ENCODE measurements at places on chromosomes 12 and 14.

- no peak for DNase-seq
Measured at GRCh38 chr14:31457665-31458659, 656 bp upstream of the DTD2 start.

- no peak for DNase-seq
Measured at GRCh38 chr14:92954933-92955332, 32.0 kb downstream of the CHGA start.

DNA sequence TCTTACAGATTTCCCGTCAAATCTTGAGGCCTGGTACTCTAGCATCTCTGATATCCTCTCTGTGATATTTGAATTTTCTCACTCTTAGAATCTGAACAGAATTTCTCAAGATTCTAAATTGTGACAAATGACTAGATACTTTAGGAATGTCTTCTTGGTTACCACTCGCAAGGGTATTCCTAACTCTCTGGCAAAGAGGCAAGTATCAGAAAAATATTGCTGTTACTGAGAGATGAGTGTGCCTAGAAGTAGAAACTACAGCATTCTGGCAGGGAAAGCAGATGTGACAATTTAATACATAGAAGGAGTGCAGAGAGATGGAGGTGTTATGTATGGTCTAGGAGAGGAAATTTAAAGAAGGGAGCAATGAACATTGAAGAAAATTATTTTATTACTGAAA is 467.8 kb downstream of the LRIG3 start:
- no peak for DNase-seq

DNA sequence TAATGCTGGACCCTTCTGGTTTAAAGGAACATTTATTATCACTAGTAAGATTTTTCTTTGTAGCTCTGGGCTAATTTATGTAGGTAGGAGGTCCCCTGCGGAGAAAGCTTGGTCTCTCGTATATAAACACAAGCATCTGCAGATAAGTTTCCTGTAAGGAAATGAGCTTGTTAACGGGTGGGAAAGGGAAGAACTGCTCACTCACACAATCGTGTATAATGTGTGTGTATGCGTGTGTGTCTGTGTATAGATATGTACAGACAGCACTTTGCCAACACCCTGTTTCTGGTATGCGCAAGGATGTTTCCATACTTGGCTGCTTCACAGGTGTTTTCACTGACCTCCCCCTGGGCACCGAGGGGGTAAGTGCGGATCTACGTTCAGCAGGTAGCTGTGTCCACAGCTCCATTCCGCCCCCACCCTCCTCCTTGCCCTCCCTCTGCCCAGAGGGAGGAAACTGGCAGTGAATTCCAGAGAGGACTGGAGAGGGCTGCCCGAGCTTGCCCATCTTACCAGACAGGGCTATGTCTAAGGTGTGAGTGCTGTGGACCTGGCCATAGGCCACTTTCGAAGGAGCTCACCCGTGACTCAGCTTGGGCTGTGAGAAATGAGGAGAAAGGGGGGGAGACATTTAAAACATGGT is 65.2 kb downstream of the NINJ2 start:
- no peak for DNase-seq

DNA sequence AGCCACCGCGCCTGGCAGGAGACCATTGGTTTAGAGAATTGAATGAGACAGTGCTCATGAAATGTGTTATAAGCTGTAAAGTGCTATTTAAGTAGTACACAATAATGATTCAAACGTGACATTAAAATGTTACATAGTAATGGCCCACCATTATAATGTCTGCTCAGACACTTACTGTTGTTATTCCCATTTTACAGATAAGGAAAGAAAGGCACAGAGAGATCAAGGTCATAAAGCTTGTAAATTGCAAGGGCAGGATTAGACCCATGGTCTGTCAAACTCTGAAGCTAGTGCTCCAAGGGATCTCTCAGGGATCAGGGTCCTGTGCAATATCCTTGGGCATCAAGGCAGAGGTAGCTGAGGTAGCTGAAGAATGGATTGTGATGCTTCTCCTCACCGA is 6.2 kb downstream of the ACSM4 start:
- no peak for DNase-seq

DNA sequence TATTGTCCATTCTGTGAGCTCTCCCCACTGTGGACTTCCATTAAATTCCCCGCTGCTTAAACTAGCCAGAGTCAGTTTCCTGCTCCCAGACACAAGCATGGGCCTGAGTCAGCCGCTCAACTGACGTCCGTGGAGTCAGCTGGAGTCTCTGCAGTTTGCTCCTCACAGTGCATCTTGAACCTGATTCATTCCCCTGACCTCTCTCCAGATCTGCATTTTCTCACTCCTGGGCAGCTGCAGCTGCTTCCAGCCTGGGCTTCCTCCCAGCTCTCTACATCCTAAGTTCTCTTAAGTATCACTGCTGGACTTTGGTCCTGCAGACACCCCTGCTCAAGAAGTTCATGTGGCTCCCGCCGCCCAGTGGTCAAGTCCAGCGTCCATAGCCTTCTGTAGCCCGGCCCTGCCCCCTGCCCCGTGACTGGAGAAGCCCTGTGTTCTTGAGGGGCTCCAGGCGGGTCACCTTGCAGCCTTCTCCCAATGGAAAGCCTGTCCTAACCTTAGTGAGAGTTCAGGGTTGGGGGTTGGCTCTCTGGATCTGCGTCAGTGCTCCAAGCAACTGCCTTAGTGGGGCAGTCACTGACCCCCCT is 20.0 kb downstream of the NFKBIA start:
- DNase-seq = no peak

DNA sequence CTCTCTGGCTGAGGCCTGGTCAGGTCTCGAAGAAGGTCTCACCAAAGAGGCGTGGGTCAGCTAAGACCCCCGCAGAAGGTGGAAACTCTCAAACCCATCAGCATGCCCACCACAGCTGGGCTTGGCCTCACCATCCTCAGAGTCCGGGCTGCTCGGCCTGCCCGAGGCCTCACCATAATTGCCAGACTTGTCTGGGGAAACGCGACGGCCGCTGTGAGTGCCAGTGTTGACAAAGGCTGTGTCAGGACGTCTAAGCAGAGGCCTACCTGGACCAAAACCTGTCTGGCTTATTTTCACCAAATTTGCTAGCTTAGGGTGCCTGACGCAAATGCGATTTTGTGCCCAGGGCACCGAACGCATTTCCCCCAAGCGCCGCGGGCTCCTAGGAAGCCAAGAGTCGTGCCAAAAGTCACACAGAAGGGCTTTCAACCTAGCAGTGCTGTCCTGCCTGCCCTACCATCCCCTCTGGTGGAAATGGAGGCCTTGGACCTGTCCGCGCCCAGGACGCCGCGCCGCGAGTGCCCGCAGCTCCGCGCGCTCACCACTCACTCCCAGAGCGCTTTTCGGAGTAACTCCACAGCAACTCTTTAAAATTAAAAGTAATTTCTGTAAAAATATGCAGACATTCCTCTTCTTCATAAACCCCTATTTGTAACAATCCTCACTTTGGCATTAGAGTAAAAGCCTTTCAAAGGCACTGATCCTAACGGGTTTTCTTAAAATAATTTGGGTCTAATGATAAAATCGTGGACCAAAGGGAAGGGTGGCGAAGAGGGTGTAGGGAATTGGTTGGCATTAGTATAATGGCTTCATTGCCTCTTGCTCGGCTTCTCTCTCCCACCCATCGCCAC is 1.2 kb upstream of the ALX1 start:
- no peak for DNase-seq

GRCh38 chr14:105843444-105844046 is 317.2 kb downstream of the TMEM121 start:
- no peak for DNase-seq

All from SJSA1 (cell line).